Thyroid gland (tissue), 4 donors: ENCODE measurements at places on chromosomes 4 and X. TPM values are rescaled to one million over a fixed set of nuclear protein-coding genes. Genes with fewer than 3 reads are reported as not detected.

Gene KCNIP4
- 5.7 TPM for total RNA-seq

Gene MGAT4D
- total RNA-seq, result not detected

Gene ZCCHC18
- 0.67 TPM for total RNA-seq

Gene SHISA3
- total RNA-seq, result 3.1 TPM

Gene TMSB15A
- not detected for total RNA-seq

Gene LRP2BP
- total RNA-seq, result 1.8 TPM

Gene HAND2
- total RNA-seq, result 2.0 TPM

Gene LDB2
- total RNA-seq, result 71.5 TPM

Gene RAB41
- not detected for total RNA-seq

Gene PRDM8
- 3.0 TPM for total RNA-seq

Gene MAGED4
- 29.3 TPM for total RNA-seq

Gene MAP3K15
- total RNA-seq, result not detected

Gene CTAG2
- not detected for total RNA-seq

DNA sequence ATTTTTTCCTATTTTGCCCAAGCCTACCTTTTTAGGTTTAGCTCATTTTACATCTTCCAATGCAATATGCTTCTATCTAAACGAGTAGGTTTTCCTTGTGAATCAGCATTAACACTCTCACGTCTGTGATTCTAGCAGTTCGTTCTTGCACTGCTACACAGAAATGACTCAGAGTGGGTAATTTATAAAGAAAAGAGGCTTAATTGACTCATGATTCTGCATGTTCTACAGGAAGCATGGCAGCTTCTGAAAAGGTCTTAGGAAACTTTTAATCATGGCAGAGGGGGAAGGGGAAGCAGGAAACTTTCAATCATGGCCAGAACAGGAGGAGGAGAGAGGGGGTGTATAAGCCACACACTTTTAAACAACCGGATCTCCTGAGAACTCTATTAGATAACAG lies 44.9 kb downstream of the SPANXN1 start:
- no peak for DNase-seq

GRCh38 chr4:127229855-127230608 lies 402.7 kb upstream of the INTU start:
- DNase-seq, result no peak

GRCh38 chrX:123277347-123277746 lies 93.3 kb downstream of the GRIA3 start:
- no peak for DNase-seq

DNA sequence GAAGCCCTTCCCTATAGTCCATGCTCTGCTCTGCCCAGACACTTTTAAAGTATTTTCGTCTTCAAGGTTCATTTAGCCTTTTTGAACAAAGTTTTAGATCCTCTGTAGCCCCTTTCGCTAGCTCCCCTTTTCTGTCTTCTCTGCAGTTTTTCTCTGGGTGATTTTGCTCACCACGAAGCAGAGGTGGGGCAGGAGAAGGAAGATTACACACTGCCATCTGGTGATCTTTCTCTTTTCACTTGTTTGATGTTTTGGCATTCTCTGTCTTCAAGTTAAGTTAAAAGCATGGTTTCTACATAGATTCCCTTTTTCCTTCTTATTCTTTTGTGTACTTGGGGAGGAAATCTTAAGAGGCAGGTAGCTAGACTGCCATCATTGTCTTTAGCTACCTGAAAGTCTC lies 43.9 kb downstream of the CC2D2A start:
- DNase-seq, result no peak

- no peak for DNase-seq
These were observed 7.8 kb downstream of the USP11 start for GRCh38 chrX:47240619-47241018.

DNA sequence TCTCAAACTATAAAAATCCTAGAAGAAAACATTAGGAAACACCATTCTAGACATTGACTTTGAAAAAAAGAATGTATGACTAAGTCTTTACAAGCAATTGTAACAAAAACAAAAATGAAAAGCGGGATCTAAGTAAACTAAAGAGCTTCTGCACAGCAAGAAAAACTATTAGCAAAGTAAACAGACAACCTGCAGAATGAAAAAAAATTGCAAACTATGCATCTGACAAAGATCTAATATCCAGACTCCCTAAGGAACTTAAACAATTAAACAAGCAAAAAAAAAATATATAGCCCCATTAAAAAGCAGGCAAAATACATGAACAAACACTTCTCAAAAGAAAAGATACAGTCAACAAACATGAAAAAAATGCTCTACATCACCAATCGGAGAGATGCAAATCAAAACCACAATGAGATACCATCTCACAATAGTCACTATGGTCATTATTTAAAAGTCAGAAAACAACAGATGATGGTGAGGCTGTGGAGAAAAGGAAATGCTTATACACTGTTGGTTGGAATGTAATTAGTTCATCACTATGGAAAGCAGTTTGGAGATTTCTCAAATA lies 168.1 kb downstream of the EPHA5 start:
- DNase-seq, result no peak

- no peak for DNase-seq
These were observed 7.7 kb downstream of the OCIAD2 start for GRCh38 chr4:48898733-48899431.

DNA sequence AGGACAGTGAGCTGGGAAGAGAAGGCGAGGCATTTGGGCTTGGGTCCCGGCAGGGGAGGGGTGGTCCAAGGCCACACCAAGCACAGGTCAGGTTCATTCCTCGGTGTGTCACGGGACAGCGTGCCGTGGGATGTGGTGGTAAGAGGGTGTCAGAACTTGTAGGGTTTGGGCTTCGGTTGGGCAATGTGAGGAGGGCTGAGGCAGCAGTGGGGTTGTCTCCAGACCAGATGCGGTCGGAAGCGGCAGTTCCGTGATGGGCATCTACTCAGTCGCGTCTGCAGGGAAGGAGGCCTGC lies 22.1 kb downstream of the ADRA2C start:
- DNase-seq, result no peak

DNA sequence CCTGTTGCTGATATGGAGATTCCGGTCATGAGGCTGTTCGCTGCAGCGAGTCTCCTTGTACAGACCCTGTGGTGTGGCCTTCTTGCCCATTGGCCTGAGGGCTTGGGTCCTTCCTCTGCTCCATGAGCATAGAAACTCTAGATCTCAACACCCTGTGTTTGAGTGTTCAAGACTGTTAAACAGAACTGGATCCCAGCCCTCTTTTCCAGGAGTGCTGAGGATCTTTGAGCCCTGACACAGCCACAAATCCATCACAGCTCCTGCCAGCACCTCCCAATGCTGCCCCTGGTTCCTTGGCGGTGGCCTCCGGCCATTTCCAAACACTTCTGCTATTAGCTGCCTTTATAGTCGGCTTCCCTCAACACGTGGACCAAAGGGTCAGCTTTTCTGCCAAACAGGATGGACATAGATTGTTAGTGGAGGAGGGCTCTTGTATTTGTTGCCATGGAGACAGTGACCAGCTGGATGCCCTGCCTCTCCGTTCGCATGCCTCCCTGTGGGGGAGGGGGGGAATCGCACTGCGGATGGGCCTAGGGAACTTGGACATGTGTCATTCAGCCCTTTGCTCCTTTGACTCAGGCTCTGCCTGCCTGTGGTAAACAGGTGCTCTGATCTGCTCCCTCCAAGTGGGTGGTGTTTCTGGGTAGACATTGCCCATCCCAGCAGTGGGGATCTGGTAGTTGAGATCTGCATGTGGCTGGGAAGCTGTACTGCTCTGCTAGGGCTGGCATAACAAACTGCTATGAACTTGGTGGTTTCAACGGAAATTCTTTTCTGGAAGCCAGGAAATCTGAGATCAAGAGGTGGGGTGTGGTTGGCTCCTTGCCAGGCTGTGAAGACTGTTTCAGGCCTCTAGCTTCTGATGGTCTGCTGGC lies 6.9 kb upstream of the WDR1 start:
- DNase-seq, result peak; percentile 76

GRCh38 chrX:114075073-114075673 lies 508.7 kb upstream of the HTR2C start:
- DNase-seq, result no peak

- DNase-seq, result no peak
These were observed 37.9 kb upstream of the ARSJ start for GRCh38 chr4:114017120-114017917.

DNA sequence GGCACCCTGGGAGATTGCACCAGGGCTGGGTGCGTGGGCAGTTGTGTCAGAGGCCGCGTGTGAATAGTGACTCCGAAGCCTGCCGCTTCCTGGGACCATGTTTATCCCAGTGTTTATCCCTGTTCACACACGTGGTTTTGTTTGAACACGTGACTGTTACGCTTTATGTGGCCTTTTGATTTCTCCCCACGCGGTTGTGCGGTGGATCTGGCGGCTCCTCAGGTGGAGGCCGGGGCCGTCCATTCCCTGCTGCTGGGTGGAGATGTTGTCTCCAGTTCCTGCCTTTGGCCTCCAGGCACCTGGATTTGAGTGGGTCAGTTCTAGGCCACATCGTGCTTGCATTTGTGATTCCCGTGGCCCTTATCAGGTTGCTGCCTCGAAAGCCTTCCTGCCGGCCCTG lies 35.1 kb downstream of the NELFA start:
- no peak for DNase-seq

GRCh38 chr4:75916091-75916661 lies 13.9 kb upstream of the PPEF2 start:
- peak; percentile 13 for DNase-seq

- DNase-seq, result no peak
These were observed 97.8 kb upstream of the TENM3 start for GRCh38 chr4:182145334-182145905.

GRCh38 chr4:100261346-100261745 lies 71.1 kb upstream of the DDIT4L start:
- DNase-seq, result no peak

- DNase-seq, result no peak
These were observed 38.6 kb upstream of the CEP135 start for GRCh38 chr4:55910140-55910539.

DNA sequence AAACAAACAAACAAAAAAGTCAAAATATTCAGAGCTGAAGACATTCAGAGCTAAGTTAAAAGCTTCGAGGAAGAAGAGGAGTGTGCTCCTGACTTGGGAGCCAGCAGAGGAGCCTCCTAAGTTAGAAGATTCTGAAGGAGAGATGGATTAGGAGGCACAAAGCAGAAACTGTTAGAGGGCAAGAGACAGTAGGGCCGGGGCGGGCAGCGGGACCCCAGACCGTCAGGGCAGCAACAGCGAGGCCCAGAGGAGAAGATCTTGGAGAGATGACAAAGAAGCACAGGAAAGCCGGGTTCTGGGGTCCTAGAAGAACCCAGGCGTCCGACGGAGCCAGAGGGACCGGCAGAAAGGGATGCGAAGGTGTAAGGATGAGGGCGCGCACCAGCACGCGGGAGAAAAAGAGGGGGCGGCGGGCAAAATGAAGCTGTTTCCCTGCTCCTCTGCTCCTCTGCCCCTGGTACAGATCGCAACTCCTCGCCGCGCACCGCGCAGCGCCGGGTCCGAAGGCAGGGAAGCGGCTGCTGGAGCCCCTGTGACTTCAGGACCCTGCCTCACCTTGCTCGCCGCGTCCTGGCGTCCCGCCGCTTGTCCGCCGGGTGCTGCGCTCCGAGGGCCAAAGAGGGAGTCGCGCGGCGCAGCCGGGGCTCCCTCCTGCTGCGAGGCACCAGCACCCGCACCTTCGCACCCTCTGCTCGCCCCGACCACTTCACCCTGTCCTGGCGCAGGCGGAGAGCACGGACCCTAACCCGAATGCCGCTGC lies 477 bp downstream of the KLHL13 start:
- DNase-seq, result no peak

DNA sequence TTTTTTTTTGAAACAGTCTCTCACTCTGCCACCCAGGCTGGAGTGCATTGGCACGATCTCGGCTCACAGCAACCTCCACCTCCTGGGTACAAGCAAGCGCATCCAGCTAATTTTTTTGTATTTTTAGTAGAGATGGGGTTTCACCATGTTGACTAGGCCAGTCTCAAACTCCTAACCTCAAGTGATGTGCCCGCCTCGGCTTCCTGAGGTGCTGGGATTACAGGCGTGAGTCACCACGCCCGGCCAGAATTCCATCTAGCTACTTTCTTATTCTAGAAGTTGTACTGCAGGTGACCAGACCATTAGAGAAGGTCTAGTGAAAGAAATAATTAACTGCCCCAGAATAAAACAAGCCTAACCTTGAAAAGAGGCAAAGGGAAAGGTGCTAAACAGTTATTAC lies 2.3 kb downstream of the LRBA start:
- peak; percentile 25 for DNase-seq

DNA sequence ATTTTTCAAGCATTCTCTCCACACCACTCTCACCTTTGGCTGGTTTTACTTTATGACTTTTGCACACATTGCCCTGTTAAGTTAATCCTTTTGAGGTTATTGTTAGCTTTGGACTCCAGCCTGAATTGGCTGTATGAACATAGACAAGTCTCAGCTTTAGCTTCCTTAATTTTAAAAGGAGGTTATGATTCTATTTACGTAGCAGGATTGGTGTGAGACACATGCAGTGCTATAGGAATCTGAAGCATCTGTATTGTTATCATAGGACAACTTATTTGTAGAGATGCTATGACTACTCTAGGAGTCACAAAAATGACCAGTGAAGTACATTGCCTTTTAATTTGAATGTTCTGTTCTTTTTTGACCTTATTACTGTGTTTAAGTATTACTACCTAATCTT lies 15.7 kb downstream of the PGAM4 start:
- no peak for DNase-seq

DNA sequence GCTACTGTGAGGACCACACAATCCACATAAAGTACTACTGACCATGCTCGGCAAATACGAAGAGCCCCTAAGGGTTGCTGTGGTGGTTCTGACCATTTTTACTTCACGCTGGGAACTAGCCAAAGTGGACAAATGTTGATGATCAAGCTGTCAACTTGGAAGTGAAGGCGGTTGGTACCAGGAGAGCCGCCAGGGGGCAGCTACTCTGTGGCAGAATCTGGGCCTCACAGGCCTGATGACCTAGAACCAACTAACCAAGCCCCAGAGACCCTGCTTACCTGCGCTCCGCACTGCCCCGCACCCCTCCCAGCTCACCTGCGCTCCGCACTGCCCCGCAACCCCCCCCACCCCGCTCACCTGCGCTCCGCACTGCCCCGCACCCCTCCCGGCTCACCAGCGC lies 5.6 kb downstream of the GAK start:
- peak; percentile 23 for DNase-seq

DNA sequence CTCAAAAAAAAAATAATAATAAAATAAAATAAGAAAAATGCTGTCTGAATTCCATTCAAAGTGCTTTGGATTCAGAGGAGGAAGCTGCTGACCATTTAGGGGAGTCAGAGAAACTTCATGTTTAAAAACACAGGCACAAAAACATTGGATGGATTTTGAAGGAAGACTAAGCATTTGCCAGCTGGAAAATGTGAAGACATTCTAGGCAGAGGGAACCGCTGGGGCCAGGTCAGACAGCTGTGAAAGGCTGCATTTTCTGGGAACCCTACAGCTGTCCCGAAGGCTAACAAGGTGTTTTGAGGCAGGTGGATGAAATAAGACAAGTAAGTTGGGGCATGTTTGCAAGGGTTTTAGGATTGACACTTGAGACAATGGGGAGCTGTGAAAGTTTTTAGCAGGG lies 38.6 kb downstream of the ING2 start:
- no peak for DNase-seq

DNA sequence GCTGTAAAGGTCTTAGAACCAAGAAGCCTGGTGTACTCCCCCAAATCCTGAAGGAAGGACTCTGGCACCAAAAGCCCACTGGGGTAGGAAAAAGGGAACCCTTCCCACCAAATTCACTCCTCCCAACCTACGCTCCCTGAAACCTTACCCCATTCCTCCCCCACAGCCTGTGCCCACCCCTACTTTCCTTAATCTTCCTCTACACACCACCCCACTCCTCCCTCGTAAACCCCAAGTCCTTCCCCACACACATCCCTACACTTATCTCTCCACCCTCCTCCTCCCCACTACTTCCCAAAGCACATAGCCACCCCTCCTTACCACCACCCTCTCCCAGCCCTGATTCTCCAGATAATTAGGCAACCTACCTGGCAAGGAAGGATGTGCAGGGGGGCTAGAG lies 1.7 kb downstream of the ZMYM3 start:
- DNase-seq, result no peak
